Uterine smooth muscle cell (primary cell): ENCODE measurements at places on chromosomes 7 and 10. TPM values are rescaled to one million over a fixed set of nuclear protein-coding genes. Genes with fewer than 3 reads are reported as not detected.

The SEMA3A gene
- 19.1 and 113 TPM in 2 replicates for total RNA-seq

The VSIR gene
- 3.5 and 10.1 TPM in 2 replicates for total RNA-seq

The ARHGEF35 gene
- total RNA-seq = 1.5 and 2.1 TPM in 2 replicates

The GPRIN2 gene
- total RNA-seq = not detected in 2 replicates

The VSTM4 gene
- 1.1 and 2.2 TPM in 2 replicates for total RNA-seq

The ASB15 gene
- not detected in 2 replicates for total RNA-seq
